ENCODE measurements at places on chromosomes 13 and 19.

DNA sequence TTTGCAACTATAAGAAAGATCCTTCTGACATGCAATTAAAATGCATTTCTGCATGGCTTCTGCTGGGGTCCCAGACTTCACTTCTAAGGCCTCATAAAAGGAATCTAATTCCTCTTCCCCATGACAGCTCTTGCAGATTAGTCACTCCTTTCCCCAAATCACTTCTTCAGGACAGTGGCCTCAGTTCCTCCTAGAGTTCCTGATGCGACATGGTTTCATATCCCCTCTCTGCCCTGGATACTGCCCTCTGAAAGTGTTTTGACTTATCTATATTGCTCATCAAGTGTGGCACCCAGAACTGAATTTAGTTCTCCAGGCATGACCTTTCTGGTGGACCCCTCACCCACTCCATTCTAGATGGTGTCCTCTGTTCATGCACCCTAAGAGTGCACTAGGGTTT, 238.1 kb downstream of the FOXO1 start:
- DNase-seq: no peak

DNA sequence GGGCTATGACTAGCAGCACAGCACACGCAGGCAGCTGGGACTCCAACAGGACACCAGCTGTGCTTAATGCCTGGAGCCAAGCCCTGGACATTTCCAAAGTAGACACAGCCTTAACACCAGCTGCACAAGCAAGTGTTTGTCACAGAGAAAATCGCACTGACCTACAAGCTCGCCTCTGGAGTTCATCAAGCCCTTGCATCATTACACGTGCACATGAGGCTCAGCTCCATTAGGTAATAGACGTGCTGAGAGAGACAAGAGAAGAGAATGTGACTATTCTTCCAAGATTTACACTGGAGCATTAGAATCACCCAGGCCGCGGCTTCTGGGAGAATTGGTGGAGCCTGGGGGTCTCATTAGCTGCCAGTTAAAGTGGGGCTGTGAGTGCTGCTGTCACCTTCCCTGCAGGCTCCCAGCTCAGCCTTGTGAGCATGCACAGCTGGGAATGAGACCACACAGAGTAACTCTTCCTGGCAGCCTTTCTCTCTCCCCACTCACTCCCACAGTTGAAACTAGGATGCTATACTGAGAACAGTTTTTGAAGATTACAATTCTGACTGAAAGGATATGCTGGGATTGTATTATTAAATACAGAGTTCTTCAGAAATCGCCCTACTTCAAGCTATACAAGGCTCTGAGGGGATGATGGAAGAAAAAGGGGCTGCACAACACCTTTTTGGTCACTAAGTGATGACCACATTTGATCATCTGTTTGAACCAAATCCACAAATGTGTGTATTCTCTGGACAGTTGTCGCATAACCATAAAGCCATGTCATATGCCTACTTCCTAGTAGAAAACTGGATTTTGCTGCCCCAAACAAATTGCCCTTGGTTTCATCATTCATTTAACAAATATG, 10.5 kb downstream of the STOML3 start:
- DNase-seq: no peak

GRCh38 chr13:26721251-26722121, 39.1 kb downstream of the GPR12 start:
- no peak for DNase-seq

- peak; percentile 94 for DNase-seq
Measured at GRCh38 chr19:38849147-38849859, 483 bp downstream of the HNRNPL start.

- DNase-seq: no peak
Measured at GRCh38 chr19:45477713-45478453, 10.1 kb downstream of the FOSB start.

DNA sequence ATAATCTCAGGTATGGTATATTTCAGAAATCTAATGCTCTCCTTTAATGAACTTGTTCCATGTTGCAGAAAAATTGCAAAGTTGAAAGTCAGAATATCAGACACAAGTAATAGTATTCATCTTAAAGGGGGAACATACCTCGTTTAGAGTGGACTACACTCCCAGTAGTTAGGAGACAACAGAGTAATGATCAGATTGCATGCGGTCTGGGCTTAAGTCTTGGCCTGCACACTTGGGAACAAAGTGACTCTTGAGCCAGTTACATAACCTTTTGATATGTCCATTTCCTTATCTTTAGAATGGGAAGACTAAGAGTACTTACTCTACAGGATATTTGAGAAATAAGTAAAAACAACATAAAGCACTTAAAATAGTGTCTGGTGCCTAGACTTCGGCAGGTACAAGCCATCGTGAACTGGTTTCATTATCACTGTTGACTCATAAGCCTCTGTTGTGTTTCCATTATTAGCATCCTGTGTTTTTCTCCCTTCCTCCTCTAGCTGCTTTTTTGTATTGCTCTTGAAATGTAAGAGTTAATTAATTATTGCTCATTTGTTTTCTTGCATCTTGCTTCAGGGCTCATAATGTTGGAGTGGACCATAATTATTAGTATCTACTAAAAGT, 53.0 kb downstream of the DPY19L3 start:
- no peak for DNase-seq

- no peak for DNase-seq
Measured at GRCh38 chr13:100395698-100396373, 192.8 kb downstream of the GGACT start.

DNA sequence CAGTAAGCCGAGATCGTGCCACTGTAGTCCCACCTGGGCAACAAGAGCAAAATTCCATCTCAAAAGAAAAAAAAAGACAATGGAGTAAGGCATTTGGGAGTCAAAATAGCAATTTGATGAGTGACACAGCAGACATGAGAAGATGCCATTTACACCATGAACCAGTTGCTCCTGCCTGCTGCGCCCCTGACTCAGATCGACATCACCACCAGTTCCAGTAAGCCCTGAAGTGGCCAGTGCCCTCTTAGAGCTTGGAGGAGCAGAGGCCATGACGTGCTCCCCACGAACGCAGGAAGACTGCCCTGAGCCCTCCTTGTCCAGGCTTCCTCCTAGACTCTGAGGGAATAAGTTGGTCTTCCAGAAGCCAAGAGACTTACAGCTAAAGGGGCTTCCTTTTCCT, 339.2 kb downstream of the MYO16 start:
- DNase-seq: no peak

DNA sequence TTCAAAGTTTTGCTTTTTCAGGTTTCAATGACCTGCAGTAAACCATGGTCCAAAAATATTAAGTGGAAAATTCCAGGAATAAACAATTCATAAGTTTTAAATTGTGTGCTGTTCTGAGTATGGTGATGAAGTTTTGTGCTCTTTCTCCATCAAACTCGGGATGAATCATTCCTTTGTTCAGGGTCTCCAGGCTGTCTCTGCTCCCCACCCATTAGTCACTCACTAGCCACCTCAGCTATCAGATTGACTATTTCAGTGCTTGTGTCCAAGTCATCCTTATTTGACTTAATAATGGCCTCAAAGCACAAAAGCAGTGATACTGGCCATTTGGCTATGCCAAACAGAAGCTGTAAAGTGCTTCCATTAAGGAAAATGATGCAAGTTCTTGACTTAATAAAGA, 1140.4 kb downstream of the EFNB2 start:
- no peak for DNase-seq

DNA sequence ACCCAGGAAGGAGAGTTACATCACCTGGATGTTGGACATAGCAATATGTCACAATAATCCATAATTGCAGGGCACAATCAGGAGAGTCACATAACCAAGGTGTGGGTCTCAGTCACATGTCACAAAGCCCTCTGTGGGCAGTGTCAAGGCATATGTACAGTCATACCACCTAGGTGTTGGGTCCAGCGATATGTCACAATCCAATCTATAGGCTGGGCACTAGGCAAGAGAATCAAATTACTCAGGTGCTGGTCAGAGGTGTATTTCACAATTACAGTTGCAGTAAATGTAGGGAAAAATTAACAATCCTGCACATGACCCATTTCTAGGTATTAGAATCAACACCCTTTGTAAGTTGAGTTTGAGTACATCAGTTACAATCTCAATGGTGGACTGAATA, 126.2 kb upstream of the ZNF91 start:
- DNase-seq: no peak

GRCh38 chr13:52785739-52786138, 46.1 kb upstream of the CNMD start:
- DNase-seq: no peak

DNA sequence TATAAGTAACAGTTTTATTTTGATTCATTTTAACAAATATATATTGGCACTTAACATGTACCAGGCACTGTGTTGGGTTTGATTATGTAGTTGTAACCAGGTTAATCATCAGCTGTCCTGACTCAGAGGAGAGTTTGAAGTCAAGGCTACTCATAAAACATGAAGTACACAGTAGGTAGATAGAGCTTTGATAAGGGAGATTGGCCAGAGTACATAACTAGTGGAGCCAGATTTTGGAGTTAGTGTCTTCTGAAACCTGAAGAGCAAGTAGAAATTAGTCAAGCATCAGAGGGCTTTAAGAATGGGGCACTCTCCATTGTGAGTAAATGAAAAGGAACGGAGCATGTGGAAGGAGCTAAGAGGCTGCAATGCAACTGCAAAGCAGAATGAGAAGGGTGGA, 333.9 kb downstream of the RFC3 start:
- DNase-seq: no peak

DNA sequence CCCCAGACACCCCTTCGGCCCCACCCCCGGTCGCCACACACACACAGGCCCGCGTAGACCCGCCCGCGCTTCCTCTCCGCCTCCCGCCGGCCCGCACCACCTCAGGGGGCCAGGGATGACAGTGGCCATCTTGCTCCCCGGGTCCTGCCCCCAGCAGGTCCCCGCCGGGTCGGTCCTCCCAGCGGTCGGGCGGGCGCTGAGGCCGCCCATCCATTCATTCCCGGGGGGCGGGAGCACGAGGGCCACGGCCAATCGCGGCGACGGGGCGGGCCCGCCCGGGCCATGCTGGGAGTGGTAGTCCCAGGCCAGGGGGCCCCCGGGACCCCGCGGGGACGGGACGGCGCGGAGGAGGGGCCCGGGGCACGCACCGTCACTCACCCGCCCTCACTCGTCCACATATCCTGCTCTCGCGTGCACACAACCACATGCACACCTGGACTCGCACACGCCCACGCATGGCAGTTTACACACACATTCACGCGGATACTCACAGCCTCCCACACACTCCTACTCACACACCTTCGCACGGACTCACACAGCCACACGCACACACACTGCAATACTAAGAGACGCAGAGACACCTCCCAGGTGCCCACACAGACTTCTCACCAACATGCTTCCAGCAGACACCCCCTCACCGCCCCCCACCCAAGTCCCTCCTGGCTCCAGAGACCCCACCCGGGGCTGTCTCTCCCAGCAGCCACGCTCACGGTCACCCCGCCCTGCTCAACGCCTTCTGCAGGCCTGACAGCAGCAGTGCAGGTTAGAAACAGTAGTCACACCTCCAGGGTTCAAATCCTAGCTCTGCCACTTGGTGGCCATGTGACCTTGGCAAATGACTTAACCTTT, at the start of gene DPF1:
TSS of gene DPF1 (minus strand) at position 209 of the 849 bp plus-strand sequence. CDS start at position 129, 80 bp downstream.
- peak; percentile 82 for DNase-seq
